ENCODE measurements at places on chromosomes 16 and 17. TPM values are rescaled to one million over a fixed set of nuclear protein-coding genes. Genes with fewer than 3 reads are reported as not detected.

DNA sequence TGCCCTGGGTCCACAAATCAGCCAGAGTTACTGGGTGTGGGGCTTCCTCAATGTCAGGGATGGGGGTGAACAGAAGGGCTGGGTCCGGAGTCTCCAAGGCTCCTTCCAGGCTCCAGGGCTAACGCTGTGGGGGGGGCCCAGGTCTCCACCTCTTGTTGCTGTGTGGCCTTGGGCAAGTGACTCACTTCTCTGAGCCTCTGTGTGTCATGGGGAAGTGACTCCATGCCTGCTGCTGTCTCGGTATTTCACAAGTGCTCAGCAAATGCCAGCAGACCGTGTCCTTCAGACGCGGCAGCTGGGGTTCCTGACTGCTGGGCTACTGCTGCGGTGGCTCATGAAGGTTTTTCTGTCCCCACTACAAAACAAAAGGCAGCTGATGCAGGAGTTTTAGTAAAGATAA lies 26.6 kb downstream of the JPH3 start:
- H3K4me3 ChIP-seq, result no peak overlapping the region
- DNase-seq, result no peak
- H3K36me3 ChIP-seq, result no peaks in the 10 kb centered on the region
- H3K27me3 ChIP-seq, result peaks cover 6% of the 10 kb centered on the region

DNA sequence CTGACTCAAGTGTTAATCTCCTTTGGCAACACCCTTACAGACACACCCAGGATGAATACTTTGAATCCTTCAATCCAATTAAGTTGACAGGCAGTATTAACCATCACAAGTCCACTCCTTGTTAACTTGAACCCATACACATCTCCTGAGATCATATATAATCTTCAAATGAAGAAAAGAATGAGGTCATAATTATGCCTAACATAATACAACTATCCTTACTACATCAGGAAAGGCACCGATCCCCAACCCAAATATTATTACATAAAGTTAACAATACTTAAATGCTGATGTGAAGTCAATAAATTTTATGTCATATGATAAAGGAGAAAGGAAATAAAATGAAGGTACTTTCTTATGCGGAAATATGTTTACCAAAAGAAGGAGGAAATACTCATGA lies 649.9 kb downstream of the KCNJ2 start:
- H3K27me3 ChIP-seq, result no peaks in the 10 kb centered on the region
- H3K27ac ChIP-seq, result no peak overlapping the region
- H3K36me3 ChIP-seq, result no peaks in the 10 kb centered on the region
- no peaks in the 10 kb centered on the region for H3K4me1 ChIP-seq
- H3K4me3 ChIP-seq, result no peak overlapping the region
- DNase-seq, result no peak

DNA sequence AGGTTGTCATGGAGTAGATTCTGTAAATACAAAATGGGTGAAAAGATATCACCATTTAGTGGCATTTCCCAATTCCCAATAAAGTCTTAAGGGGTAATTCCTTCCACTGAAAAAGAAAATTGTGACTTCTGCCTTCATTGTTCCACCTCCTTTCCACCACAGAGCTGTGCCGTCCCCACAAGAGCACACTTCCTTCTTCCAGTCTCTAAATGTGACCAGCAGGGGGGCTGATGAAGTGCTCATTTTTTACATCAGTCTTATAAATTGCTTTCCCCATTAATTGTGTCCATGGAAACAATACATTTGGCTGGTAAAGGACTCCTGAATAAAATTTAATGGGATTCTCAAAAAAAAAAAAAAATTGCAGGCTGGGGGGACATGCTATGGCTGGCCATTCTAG lies 260.8 kb upstream of the PSMD7 start:
- no peak overlapping the region for H3K27ac ChIP-seq
- no peaks in the 10 kb centered on the region for H3K36me3 ChIP-seq
- no peak for DNase-seq
- H3K27me3 ChIP-seq, result peaks cover 12% of the 10 kb centered on the region
- H3K4me3 ChIP-seq, result no peak overlapping the region

GRCh38 chr16:8887431-8887765 lies 5.2 kb downstream of the LITAFD start:
- peak; percentile 52 for DNase-seq
- no peaks in the 10 kb centered on the region for H3K4me1 ChIP-seq
- H3K27ac ChIP-seq, result no peak overlapping the region
- peaks cover 29% of the 10 kb centered on the region for H3K36me3 ChIP-seq
- no peak overlapping the region for H3K4me3 ChIP-seq

DNA sequence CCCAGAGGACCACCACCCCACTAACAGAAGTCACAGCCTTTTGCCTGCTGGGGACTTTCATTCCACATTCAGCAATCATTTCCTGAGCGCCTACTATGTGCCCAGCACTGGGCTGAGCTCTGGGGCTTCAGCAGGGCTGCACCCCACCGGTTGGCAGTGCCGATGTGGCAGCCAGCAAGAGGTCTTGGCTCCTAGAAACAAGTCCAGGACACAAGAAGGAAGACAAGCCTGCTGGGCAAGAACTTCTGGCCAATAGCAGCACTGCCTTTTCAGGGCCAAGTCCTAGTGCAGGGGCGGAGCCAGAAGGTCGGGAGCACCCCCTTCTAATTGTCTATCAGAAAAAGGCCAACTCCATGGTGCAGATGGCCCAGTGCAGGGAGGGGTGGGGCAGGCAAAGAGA lies 13.0 kb upstream of the HOXB9 start:
- peaks cover 100% of the 10 kb centered on the region for H3K27me3 ChIP-seq
- no peak overlapping the region for H3K27ac ChIP-seq
- H3K4me1 ChIP-seq, result no peaks in the 10 kb centered on the region
- no peak overlapping the region for H3K4me3 ChIP-seq

GRCh38 chr17:76679239-76679638 lies 31.5 kb downstream of the MXRA7 start:
- H3K4me1 ChIP-seq, result peaks cover 8% of the 10 kb centered on the region
- no peak overlapping the region for H3K4me3 ChIP-seq
- peaks cover 24% of the 10 kb centered on the region for H3K36me3 ChIP-seq
- H3K27ac ChIP-seq, result no peak overlapping the region
- no peak for DNase-seq
- H3K27me3 ChIP-seq, result no peaks in the 10 kb centered on the region

DNA sequence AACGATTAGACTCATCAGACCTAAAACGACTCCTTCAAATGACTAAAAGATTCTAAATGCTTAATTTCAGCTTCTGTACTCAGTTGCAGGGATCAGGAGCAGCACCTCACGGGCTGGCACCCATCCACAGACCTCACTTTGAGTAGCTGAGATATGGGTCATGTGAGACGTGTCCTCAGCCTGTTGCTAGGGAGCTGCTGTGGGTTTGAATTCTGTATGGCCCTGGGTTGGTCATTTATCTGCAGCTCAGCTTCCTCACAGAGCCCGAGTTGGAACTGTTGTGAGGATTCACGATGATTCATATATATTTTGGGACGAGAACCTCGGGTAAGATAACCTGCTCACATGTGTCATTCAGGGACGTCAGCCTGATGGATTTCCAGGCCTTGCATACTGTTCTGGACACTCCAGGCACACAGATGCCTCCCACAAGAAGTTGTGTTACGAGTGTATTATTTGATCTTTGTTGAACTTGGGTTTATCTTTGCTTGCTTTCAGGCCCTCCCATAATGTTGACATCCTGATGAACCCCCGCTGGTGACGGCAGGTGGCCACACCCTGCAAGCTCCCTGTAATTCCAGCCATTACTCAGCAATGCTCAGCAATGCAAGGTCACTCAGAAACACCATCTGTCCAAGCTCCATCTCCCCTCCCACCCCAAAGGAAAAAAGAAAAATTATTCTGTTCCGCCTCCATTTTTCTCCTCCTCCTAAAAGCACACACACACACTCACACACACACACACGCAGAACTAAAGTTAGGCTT lies 137.6 kb downstream of the RBFOX3 start:
- no peak for DNase-seq
- no peak overlapping the region for H3K4me3 ChIP-seq
- H3K4me1 ChIP-seq, result no peaks in the 10 kb centered on the region
- H3K27ac ChIP-seq, result no peak overlapping the region
- H3K36me3 ChIP-seq, result no peaks in the 10 kb centered on the region

GRCh38 chr16:29688172-29688571 lies 9.2 kb downstream of the QPRT start:
- no peak for DNase-seq
- no peak overlapping the region for H3K27ac ChIP-seq
- no peaks in the 10 kb centered on the region for H3K27me3 ChIP-seq
- no peaks in the 10 kb centered on the region for H3K4me1 ChIP-seq

- no peaks in the 10 kb centered on the region for H3K4me1 ChIP-seq
- no peak overlapping the region for H3K4me3 ChIP-seq
- H3K27me3 ChIP-seq, result no peaks in the 10 kb centered on the region
Observed at GRCh38 chr16:4902038-4902437, 34.9 kb downstream of the PPL start.

DNA sequence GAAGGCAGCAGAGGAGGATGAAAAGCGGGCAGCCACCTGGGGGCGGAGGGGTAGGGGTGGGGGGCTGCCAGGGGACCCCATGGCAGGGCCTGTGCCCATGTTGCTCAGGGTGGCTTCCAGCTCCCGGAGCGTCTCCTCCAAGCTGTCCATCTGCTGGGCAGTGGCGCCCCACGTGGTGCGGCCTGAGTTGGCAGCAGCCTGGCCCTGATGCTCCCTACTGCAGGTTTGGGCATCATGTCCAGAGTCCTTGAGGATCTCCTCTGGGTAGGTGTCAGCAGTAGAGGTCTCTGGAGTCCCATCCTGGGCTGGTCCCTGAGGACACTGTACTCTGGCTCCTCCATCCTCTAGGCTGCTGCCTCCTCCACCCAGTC lies 60.9 kb downstream of the SRCIN1 start:
- H3K27me3 ChIP-seq, result peaks cover 10% of the 10 kb centered on the region
- H3K4me1 ChIP-seq, result no peaks in the 10 kb centered on the region
- H3K36me3 ChIP-seq, result no peaks in the 10 kb centered on the region
- no peak for DNase-seq
- H3K4me3 ChIP-seq, result no peak overlapping the region
- H3K27ac ChIP-seq, result no peak overlapping the region

- peaks cover 18% of the 10 kb centered on the region for H3K4me1 ChIP-seq
- H3K36me3 ChIP-seq, result peaks cover 9% of the 10 kb centered on the region
- no peaks in the 10 kb centered on the region for H3K27me3 ChIP-seq
- peak overlapping the region; percentile 91 for H3K27ac ChIP-seq
- peak overlapping the region; percentile 93 for H3K4me3 ChIP-seq
- peak; percentile 97 for DNase-seq
Observed at GRCh38 chr16:30874821-30875717, 18.8 kb downstream of the BCL7C start.

- no peak for DNase-seq
- peaks cover 4% of the 10 kb centered on the region for H3K4me1 ChIP-seq
- H3K27me3 ChIP-seq, result no peaks in the 10 kb centered on the region
- no peak overlapping the region for H3K4me3 ChIP-seq
- no peaks in the 10 kb centered on the region for H3K36me3 ChIP-seq
Observed at GRCh38 chr16:75589306-75589705, 23.1 kb downstream of the GABARAPL2 start.

DNA sequence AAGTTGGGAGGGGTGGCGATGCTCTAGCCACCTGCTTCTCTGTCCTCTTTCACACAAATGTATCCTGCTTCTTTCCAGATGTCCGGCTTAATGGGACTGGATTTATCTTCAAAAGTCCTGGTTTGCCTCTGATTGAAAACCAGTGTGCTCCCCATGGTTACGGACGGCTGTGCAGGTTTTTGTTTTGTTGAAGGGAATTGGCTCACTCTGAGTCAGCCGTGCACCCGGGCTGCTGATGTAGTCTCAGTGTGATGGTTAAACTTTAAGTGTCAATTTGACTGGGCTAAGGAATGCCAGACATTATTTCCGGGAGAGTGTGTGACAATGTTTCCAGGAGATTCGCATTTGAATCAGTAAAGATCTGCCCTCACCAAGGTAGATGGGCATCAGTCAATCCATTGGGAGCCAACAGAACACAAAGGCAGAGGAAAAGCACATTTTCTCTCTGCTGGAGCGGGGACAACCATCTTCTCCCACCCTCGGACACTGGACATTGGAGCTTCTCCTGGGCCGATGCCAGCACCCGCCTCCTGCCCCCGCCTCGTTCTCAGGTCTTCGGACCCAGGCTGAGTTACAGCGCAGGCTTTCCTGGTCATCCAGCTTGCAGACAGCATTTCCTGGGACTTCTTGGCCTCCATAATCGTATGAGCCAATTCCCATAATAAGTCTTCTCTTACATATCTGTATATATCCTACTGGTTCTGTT lies 126.9 kb upstream of the TNRC6C start:
- H3K27ac ChIP-seq, result no peak overlapping the region
- H3K4me3 ChIP-seq, result no peak overlapping the region
- no peaks in the 10 kb centered on the region for H3K27me3 ChIP-seq
- H3K36me3 ChIP-seq, result no peaks in the 10 kb centered on the region

DNA sequence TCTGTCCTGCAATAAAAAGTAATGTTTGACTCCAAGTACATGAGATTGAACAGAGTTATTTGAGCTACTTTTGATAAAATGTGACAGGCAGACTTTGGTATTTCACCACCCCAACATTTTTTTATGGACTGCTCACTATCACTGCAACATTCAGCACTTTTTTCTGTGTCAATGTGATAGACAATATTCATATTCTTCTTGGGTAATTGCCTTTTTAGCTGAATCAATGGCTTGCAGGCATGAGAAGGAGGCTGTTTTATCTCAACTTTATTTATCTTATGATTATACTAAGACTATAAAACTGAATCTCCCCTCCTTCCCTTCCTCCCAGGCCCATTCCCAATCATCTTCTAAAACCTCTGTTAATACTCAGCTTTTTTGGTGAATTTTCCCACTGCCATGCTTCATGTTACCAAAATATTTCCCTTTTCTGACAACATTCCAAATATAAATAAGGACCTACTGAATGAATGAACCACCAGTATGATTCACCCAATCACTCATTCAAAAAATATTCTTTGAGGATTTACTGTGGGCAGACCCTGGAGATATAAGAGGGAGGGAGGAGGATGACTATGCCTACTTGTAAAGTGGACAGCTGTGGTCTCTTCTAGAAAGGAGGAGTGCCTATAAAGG lies 67.6 kb downstream of the CDH13 start:
- H3K4me3 ChIP-seq, result no peak overlapping the region
- no peaks in the 10 kb centered on the region for H3K36me3 ChIP-seq
- no peak overlapping the region for H3K27ac ChIP-seq
- H3K27me3 ChIP-seq, result no peaks in the 10 kb centered on the region

- no peaks in the 10 kb centered on the region for H3K4me1 ChIP-seq
- no peak for DNase-seq
- no peak overlapping the region for H3K27ac ChIP-seq
- no peaks in the 10 kb centered on the region for H3K27me3 ChIP-seq
- H3K36me3 ChIP-seq, result peaks cover 53% of the 10 kb centered on the region
Observed at GRCh38 chr16:50336884-50337283, 31.9 kb downstream of the BRD7 start.

- H3K4me1 ChIP-seq, result no peaks in the 10 kb centered on the region
- H3K27ac ChIP-seq, result no peak overlapping the region
- H3K36me3 ChIP-seq, result no peaks in the 10 kb centered on the region
- H3K4me3 ChIP-seq, result no peak overlapping the region
- DNase-seq, result no peak
Observed at GRCh38 chr16:52567193-52567592, 20.2 kb upstream of the TOX3 start.

Gene C16orf89
- 201 TPM for total RNA-seq

Gene KRTAP2-1
- not detected for total RNA-seq

Gene PRSS27
- 0.81 TPM for total RNA-seq

Gene ARL5C
- total RNA-seq, result not detected

Gene GAS2L2
- not detected for total RNA-seq

Gene JPT2
- total RNA-seq, result 44.8 TPM

Gene TBC1D3
- not detected for total RNA-seq

All from upper lobe of right lung (tissue), 1 donor.